Left colon (tissue), 2 donors: ENCODE measurements at places on chromosomes 2 and 18. TPM values are rescaled to one million over a fixed set of nuclear protein-coding genes. Genes with fewer than 3 reads are reported as not detected.

SCYGR4 gene
- total RNA-seq: not detected

GRCh38 chr2:162123806-162124758 is 28.0 kb downstream of the GCG start:
- no peak for DNase-seq

- no peak for DNase-seq
These were observed 47.9 kb downstream of the ANKMY1 start for GRCh38 chr2:240509667-240510512.

GRCh38 chr2:39663187-39663930 is 2.4 kb upstream of the TMEM178A start:
- DNase-seq: no peak

GRCh38 chr2:197286805-197287595 is 23.6 kb downstream of the ANKRD44 start:
- DNase-seq: peak; percentile 34
